ENCODE measurements at places on chromosomes 12 and 14.

DNA sequence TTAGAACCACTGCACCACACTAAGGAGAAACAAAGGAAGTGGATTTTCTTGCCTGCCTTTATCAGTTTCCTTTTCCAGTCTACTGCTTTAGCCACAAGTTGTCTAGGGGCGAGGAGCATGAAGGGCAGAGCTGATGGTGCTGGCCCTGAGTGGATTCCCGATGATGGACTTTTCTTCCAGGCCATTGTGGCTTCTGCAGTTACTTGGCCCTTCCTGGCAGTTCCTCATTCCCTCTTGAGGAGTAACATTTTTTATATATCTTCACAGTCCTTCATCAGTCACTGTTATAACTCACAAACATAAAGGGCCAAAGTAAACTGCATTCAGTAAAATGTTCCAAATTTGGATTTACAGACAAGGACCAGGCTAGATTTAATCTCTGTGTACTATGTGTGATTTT is 61.2 kb upstream of the SRSF5 start:
- DNase-seq, result no peak

DNA sequence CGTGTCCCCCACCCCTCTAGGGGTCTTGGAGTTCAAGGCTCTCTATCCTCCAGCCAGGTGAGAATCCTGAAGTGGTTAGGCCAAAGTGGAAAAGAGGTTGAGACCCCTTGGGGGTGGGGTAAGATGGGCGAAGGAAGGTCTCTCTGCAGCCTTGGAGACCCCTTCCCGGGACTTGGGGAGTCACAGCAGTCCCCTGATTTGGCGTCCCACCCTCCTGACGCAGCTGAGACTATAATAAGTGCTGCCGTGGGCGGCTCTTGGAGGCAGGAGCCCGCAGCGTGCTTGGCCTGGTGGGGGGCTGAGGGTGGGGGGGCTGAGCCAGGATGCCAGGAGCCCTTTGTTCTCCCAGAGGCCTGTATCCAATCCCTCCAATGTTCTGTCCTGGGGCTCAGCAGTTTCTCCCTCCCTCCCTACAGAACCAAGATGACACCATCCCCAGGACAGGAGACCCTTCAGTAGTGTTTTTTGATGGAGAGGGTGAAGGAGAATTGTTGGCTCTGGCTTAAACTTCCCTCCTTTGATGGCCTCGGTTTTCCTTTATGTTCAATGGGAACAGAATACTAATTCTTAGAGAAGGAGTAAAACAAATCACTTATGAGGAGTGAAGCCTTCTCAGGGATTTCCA is 1.5 kb upstream of the AGAP2 start:
- DNase-seq, result no peak

DNA sequence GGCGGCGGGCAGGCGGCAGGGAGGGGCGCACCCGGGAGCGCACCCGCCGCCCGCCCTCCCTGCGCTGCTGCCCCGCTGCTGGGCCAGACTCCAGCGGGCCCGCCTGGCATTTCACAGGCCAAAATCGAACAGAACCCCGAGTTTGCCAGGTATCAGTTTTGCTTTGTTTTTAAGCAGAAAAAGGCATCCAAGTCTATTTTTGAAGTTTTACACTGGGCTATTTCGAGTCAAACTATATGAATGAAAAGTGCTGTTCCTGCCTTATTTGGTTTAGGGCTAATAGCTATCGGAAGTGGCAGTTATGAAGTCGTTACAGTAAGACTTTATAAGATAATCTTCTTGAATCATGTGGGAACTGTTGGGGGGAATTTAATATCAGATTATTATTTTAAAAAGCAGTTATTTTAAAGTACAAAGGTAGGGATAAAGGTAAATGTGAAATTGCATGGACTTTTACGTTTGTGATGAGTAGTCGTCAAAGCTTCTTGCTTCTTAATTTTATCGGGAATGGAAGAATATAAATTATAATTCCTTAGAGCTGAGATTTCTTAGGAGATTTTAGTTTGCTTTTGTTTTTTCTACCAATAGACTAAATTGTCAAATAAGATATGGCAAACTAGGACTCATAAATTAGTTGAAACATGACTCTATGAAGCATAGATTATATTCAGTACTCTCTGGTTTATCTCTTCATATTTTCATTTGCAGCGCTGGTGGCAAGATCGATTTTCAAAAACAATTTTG is 1.1 kb downstream of the MSRB3 start:
- no peak for DNase-seq

GRCh38 chr14:94125659-94126418 is 3.6 kb downstream of the IFI27L2 start:
- DNase-seq, result no peak

GRCh38 chr14:33940561-33941011 is 10.3 kb downstream of the EGLN3 start:
- no peak for DNase-seq

GRCh38 chr12:13209436-13210235 is 13.1 kb downstream of the EMP1 start:
- no peak for DNase-seq

- no peak for DNase-seq
Observed at GRCh38 chr12:45756666-45757065, 27.2 kb downstream of the ARID2 start.

DNA sequence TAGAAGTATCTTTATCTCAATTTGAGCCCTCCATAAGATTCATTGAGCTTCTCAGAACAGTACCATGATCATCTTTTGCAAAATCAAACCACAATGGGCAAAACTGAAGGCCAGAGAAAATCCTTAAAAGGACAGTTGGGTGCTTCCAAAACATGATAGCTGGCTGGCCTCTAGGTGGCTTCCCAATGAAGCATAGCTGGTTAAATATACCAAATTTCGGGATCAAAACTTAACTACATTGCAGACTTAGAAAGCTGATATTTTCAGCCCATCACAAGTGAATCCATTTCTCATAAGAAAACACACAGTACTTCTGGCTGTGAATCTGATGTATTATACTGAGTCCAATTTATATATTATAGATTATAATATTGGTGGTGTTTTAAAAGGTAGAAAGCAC is 15.3 kb upstream of the PIK3C2G start:
- DNase-seq, result no peak

DNA sequence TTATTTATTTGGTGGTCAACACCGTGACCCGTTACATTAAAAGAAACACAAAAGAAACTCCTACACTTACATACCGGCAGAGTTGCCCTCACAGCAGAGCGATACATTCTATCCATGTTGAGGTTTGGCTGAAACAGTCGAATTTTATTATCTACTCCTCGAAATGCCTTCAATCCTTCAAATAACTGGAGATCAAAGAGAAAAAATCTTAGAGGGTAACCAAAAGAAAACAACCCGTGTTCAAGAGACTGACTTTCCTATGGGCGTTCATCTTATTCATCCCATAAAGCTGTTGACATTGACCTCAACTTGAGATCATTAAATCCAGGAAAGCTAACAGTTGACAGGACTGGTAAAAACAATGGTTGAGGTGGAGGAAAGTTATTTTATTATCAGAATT is 67.7 kb downstream of the BCAT1 start:
- no peak for DNase-seq

DNA sequence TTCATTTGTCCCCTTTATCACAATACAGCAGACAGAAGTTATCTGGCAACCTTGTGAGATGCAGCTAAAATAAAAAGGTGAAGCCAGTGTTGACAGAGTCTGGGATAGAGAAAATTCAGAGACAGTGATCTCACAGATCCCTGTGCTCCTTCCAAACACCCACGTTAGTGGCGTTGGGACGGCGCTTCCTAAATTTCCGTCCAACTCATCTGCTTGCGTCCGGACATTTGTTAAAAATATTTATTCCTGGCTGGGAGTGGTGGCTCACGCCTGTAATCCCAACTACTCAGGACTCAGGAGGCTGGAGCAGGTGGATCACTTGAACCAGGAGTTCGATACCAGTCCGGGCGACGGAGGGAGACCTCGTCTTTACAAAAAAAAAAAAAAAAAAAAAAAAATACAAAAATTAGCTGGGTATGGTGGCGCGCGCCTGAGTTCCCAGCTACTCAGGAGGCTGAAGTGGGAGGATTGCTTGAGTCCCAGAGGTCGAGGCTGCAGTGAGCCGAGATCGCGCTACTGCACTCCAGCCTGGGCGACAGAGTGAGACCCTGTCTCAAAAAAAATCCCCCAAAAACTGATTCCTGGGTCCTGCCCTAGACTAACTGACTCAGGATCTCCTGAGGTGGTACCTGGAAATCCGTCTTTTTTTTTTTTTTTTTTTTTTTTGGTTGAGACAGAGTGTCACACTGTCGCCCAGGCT is 708 bp upstream of the TCTN1 start:
- no peak for DNase-seq

- DNase-seq, result no peak
Observed at GRCh38 chr12:89243771-89244170, 108.5 kb downstream of the DUSP6 start.

DNA sequence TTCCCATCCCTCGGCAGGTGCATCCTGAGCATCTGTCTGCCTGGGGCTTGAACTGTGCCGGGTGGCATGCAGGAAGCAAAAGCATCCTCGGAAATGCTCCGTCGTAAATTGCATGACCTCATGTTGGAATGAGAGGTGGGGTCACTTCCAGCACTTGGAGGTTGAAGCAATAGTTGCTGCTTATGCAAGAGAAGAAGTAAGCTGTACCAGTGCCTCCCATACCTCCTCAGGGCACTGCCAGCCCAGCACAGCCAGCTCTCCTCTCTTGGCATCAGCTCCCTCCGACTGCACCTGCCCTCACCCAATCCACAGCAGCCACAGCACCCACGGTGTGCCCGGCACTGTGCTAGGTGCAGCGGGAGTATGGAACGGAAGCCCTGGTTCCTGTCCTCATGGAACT is 11.5 kb downstream of the TEAD4 start:
- DNase-seq, result no peak

DNA sequence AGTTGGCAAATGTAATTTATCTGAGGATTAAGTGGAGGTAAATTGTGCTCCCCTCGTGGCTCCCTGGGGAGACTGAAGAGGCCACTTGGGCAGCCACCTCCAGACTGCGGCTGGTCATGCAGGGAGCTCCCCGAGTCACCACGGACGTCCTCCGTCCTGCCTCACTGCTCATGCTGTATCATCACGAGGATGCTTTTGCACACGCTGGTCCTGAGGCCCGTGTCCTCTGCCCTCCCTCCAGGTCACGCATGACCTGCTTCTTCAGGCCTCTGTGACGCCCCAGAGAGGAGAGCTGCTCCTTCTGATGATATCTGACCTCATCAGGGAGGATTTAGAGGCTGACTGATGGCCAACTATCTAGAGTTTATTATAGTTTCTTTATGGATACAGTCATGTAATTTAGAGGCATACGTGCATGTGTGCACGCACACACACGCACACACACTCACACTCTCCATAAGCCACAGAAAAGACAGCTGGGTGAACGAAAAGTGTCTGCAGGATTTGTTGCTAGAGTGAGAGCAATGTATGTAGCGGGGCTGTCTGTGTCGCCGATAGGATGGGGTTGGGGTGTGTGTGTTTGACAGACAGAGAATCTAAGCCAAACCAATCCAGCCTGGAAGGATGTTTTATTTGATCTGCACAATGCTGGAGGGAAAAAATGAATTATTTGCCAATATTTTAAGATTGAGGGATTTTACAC is 160.0 kb downstream of the ADGRD1 start:
- no peak for DNase-seq

GRCh38 chr12:10212739-10213131 is at the start of gene GABARAPL1:
Gene GABARAPL1 (plus strand): TSS chr12:10212877. CDS start chr12:10213130, 253 bp downstream.
- DNase-seq, result no peak

DNA sequence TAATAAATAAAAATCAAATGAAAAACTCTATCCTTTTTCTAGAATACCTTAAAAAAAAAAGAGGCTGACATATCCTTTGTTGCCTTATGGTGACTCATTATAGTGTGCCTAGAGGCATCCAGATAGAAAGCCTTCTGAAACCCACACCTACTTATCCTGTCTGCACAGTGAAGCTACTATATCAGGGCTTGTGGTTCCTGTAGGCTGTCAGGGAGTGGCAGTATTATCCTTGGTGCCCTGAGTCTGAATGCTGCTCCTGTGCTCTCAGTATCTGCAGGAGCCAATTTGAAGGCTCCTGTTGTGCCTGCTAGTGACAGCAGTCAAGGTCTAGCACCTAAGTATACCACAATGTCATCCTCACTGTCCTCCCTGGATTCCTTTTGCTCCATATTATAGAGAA is 168.4 kb upstream of the AVPR1A start:
- DNase-seq, result no peak

GRCh38 chr12:116878567-116879508 is 2.4 kb downstream of the HRK start:
- no peak for DNase-seq

DNA sequence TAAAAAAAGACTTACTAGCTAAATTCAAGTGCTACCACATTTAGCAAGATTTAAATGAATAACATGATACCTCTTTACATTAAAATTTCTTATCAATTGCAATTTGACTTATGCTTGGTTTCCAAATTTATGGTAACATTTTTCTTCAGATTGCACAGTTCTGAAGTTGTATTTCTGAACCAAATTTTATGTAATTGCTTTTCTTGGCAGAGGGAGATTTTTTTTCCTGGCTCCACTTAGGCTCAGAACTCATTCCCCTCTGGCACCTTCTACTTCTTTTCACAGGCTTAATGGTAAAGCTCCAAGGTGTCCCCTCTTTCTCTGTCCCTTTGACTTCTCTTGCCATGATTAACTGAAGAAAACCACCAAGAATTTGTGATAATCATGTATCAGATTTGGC is 99.8 kb upstream of the TMTC1 start:
- DNase-seq, result no peak

DNA sequence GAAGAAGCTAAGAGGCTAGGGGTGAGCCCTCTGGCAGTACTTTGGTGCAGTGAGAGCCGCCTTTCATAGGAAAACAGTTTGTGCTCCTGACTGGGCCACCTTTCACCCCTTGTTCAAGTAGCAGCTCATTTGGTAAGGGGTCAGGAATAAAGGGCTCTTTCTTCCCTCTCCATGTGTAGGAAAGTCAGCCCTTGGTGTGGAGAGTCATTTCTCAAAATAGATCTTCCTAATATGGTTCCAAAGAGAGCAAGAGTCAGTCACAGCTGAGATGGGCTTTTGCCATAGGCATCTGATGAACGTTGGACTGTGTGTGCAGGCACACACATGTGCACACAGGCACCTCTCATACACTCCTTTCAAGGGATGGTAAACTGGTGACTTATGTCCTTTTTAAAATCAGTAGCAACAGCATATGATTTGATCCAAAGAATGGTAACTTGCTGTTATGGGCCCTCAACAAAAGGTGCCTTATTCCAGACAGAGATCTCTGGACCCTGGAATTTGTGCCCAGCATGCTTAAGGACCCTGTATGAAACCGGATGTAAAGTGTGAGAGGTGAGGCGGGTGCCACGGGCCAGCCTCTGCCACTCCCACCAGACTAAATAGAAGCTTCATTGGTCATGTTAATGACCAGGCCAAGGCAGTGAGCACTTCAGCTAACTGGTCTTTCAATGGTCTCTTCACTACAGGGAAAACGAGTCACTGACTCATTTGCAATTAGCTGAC is 16.7 kb upstream of the RIC8B start:
- DNase-seq, result no peak

GRCh38 chr12:6390084-6390799 is 6.3 kb downstream of the LTBR start:
- no peak for DNase-seq

GRCh38 chr12:13175499-13175898 is 21.0 kb upstream of the EMP1 start:
- DNase-seq, result no peak

DNA sequence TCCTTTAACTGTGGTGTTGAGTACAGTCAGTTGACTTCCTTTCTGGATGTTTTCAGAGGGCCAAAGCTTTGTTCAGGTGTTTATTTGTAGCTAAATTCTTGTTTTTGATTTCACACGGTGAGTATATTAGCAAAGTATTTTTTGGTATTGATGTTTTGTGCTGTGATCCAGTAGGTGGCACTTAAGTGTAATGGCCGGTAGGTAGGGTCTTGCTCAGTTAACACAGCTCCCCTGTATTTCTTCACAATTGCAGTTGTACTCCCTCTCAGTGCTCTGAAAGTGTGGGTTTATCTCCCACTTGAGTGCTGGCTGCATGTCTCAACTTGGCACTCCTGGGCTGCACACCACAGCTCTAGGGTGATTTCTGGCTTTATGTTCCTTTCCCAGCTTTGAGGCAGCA is 339.5 kb downstream of the AEBP2 start:
- no peak for DNase-seq
